ENCODE measurements at places on chromosomes 13 and 19. TPM values are rescaled to one million over a fixed set of nuclear protein-coding genes. Genes with fewer than 3 reads are reported as not detected.

Gene CATSPERD
- not detected for total RNA-seq

Gene RFX2
- total RNA-seq: 6.8 TPM

Gene MICOS13
- total RNA-seq: 93.1 TPM

Gene WTIP
- 19.5 TPM for total RNA-seq

Gene ZNF649
- 4.0 TPM for total RNA-seq

Gene ZIC5
- total RNA-seq: not detected

Gene KRTDAP
- total RNA-seq: not detected

Gene CEACAM3
- total RNA-seq: not detected

Gene SELENOV
- total RNA-seq: not detected

Gene DNASE2
- 21.3 TPM for total RNA-seq

Gene DCLK1
- 1.3 TPM for total RNA-seq

Gene SHISA7
- total RNA-seq: not detected

Gene MISP3
- total RNA-seq: 1.2 TPM

Gene GPATCH1
- total RNA-seq: 3.7 TPM

Gene MYO9B
- 52.9 TPM for total RNA-seq

Gene LRRC8E
- total RNA-seq: 5.9 TPM

Gene ZNF728
- total RNA-seq: not detected

Gene PODNL1
- 1.7 TPM for total RNA-seq

Gene DACT3
- 0.89 TPM for total RNA-seq

Gene NCAN
- not detected for total RNA-seq

Gene OSCAR
- under 0.01 TPM for total RNA-seq

Gene PLPPR3
- 4.7 TPM for total RNA-seq

Gene PBX4
- total RNA-seq: 3.2 TPM

Gene HSH2D
- not detected for total RNA-seq

Gene ZNF667
- total RNA-seq: 1.0 TPM

Gene TIMM50
- total RNA-seq: 134 TPM

Gene RXFP2
- not detected for total RNA-seq

Gene WDR88
- not detected for total RNA-seq

Gene CDC16
- 22.2 TPM for total RNA-seq

Gene ZNF763
- total RNA-seq: 0.17 TPM

Gene ZSWIM4
- 4.9 TPM for total RNA-seq

Gene CCDC169
- total RNA-seq: 3.7 TPM

Gene CEACAM20
- total RNA-seq: not detected

Gene AMER2
- total RNA-seq: not detected

Gene FFAR1
- total RNA-seq: not detected

Gene CACNA1A
- total RNA-seq: 0.15 TPM

Gene MAB21L1
- total RNA-seq: 0.30 TPM

Gene CYP4F8
- not detected for total RNA-seq

Gene SBSN
- total RNA-seq: 0.15 TPM

Gene SACS
- 27.4 TPM for total RNA-seq

Gene MIER2
- total RNA-seq: 14.4 TPM

Gene CGB7
- 0.34 TPM for total RNA-seq

Gene SYNE4
- total RNA-seq: 0.15 TPM

Gene TNNI3
- not detected for total RNA-seq

Gene NLRP7
- not detected for total RNA-seq

Gene MADCAM1
- total RNA-seq: not detected

Gene GNA15
- not detected for total RNA-seq

Gene PDX1
- not detected for total RNA-seq

Gene CD33
- not detected for total RNA-seq

Gene DPF1
- total RNA-seq: 3.5 TPM

Gene DAPK3
- total RNA-seq: 52.2 TPM

Gene GSK3A
- total RNA-seq: 20.3 TPM

Gene ZNF792
- 2.2 TPM for total RNA-seq

Data from bronchus fibroblast of lung (primary cell).